HCEC 1CT (cell line): ENCODE measurements at places on chromosomes 4 and X.

DNA sequence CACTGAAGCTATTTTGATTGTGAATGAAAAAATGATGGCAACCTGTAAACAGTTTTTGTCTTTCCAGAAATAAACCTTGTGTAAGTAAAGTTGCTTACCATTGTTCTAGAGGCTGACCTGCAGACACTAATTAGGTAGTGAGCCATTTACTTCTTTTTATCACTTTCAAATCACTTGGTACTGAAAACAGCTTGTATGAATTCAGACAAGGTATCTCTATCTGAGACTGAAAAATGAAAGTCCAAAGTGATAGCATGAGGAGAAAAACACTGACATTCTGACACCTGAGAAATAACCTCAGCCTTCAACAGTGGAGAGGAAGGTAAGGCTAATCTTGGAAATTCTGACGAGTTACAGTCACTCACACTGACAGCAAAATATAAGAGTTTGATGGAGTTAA is 238.8 kb downstream of the GPC3 start:
- no peak for DNase-seq

- DNase-seq: no peak
Measured at GRCh38 chrX:133403984-133404383, 11.3 kb downstream of the GPC4 start.

GRCh38 chr4:168197926-168198325 is 105.6 kb downstream of the ANXA10 start:
- DNase-seq: no peak

GRCh38 chr4:7168106-7168505 is 24.2 kb upstream of the SORCS2 start:
- no peak for DNase-seq

GRCh38 chr4:2183394-2183793 is 58.5 kb downstream of the HAUS3 start:
- DNase-seq: no peak

DNA sequence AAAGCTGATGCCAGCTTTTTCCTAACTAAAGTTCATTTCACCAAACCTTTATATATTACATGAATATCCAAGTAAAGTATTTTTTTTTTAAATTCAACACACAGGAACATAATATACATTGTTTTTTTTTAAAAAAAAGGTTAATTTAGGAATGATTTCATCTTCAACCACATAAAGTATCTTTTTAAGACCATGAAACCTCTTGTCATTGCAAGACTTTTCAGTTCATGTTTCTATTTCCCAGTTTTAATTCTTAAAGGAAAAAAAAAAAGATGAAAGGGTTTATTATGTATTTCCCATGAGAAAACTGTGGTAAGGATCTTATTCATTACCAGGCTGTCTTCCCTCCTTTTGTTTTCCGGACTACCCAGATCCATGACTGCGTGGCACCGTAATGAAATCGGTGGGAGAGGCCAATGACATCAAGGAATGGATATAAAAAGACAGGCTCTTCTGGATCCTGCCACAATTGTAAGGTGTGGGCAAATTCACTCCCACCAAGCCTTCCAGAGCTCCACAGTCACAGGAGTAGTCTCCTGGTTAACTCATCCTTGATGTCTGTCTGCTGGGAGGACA is 84.7 kb upstream of the CBR4 start:
- DNase-seq: no peak

GRCh38 chr4:94595880-94596483 is 144.2 kb downstream of the PDLIM5 start:
- DNase-seq: peak; percentile 19

- no peak for DNase-seq
Measured at GRCh38 chrX:108701633-108702032, 34.7 kb downstream of the IRS4 start.

- DNase-seq: no peak
Measured at GRCh38 chrX:87517571-87518141, at the start of gene KLHL4. Gene KLHL4, plus strand, starts transcription at chrX:87517802. Its CDS starts 92 bp downstream, at chrX:87517894.

GRCh38 chr4:53744446-53745160 is 153.3 kb upstream of the LNX1 start:
- DNase-seq: no peak

DNA sequence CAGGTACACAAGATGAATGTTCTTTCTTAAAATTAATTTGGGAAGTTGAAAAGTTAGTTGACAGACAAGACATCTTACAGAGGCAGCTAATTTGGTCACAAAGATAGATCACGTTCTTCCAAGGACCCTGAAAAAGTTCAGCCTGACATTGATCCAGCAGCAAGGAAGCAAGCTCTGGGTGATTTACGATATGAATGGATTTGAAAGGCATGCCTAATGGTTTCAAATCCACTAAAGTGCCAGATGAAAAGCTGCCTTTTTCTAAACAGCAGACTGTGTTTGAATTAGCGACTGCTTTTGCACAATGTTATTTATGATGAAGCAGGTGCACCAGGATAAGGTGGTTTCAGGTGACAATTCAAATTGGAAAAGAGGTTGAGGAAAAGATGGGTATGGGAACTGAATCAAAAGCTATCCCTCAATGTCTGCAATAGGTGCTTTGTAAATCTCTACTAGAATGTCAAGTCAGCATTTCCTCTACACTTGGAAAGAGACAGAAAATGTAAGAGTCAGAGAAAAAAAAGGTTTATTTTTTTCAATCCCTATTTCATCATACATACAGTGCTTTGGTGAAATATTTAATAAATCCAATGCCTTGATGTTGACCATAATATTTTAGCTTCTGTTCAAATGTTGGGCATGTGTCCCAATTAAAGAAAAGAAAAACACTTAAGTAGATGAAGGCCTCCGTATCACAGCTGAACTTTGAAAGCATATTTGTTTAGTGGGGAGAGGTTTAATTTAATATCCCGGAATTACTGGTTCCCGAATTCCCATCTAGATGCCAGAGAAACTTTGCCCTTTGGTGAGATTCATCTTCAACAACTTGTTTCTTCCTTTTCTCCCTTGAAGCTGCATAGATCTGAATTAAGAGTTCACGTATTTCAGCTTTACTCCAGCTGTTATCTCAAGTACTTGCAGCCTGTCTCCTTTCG is 6.0 kb downstream of the RASGEF1B start:
- no peak for DNase-seq

DNA sequence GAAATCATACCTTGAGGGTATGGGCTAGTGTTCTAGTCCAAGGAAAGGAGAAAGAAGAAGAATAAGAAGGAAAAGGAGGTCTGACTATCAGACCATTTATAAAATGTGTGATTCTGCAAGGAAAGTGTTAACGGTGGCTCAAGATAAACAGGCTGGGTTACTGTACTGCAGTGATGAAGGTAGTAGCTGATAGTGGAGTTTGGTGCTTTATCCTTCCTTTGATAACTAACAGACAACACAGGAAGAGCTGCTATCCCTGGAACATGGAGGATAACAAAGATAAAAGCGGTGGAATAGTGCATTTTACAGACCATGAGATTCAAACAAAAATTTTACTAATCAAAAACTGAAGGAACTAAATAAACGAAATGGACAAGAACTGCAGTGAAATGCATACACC is 2.6 kb downstream of the UNC5C start:
- no peak for DNase-seq

DNA sequence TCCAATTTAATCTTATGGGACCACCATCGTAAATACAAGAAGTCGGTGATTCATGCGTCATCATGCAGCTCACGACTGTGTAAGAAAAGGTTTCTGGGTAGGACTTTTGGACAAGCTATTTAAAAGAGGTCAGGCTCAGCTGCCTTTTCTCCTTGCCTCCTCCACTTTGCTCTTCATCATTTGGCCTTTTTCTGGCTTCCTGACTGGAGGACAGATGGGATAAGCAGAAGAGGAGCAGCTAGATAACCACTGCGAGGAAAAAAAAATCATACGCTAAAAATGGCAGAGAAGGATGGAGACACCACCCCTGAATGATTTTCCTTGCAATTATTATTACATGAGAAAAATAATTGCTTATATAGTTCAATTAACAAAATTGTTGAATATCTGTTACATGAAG is 294.3 kb upstream of the FSTL5 start:
- no peak for DNase-seq

GRCh38 chr4:11201256-11201655 is 227.4 kb downstream of the HS3ST1 start:
- DNase-seq: no peak

- peak; percentile 20 for DNase-seq
Measured at GRCh38 chr4:73836373-73837279, at the start of gene CXCL6. Gene CXCL6, plus strand, starts transcription at chr4:73836678. Its CDS starts 73 bp downstream, at chr4:73836751.

GRCh38 chr4:98930311-98930865 is 1.5 kb upstream of the EIF4E start:
- no peak for DNase-seq

- DNase-seq: no peak
Measured at GRCh38 chr4:8747467-8748235, 124.0 kb downstream of the HMX1 start.

GRCh38 chr4:165398570-165398969 is 19.8 kb downstream of the CPE start:
- peak; percentile 14 for DNase-seq

GRCh38 chr4:188396037-188396436 is 256.8 kb downstream of the TRIML1 start:
- peak; percentile 2 for DNase-seq

DNA sequence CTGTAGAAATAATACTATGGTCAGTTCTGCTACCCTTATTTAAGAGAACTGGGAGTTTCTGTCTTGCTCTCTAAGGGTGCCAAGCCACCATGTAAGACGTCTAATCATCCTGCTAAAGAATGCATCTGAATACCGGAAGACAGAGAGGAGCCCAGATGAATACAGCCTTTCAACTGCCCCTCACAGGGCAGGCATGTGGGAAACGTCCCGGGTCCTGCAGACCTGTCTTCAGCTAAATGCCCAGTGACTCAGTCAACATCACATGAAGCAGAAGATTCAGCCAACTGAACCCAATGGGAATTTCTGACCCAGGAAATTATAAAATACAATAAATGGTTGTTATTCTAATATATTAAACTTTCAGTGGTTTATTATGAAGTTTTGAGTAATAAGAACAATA is 2141.0 kb upstream of the AGA start:
- no peak for DNase-seq

DNA sequence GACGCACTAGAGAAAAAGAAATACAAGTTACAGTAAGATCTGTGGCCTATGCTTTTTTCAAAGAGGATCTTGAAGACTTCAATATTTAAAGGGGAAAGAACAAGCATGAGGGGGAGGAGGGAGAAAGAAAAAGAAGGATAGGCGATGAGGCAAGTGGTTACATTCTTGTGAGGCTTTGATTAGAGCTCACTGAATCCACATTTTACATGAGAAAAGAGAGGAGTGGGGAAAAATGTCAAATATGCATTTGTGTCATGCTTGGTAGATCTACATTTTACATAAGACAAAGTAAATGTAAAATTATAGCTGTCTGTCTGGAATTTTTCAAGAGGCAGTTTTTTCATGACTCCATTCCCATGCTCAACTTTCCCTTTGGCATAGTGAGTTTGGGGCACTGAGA is 965.9 kb downstream of the FSTL5 start:
- no peak for DNase-seq

GRCh38 chr4:4320951-4321714 is 31.1 kb downstream of the ZBTB49 start:
- DNase-seq: no peak

- peak; percentile 18 for DNase-seq
Measured at GRCh38 chr4:108031427-108032083, 41.9 kb downstream of the HADH start.

- no peak for DNase-seq
Measured at GRCh38 chr4:167779864-167780263, 312.5 kb upstream of the ANXA10 start.

DNA sequence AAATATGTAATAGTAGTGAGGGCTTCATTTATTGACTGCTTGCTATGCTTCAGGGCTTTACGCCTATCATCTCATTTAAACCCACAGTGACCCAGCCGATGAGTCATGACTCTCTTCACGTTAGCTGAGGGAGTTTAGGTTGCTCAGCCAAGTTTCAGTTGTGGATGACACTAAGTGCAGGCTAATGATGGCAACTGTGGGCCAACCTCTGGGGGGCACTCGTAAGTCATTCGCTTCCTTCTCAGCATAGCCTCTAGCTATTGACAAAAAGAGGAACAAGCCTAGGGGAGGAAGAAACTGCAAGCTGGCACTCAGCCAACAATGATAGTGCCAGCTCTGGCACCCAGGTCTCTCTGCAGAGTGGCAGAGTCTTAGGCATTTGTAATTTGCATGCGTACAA is 325.0 kb downstream of the ARHGAP10 start:
- DNase-seq: peak; percentile 34

DNA sequence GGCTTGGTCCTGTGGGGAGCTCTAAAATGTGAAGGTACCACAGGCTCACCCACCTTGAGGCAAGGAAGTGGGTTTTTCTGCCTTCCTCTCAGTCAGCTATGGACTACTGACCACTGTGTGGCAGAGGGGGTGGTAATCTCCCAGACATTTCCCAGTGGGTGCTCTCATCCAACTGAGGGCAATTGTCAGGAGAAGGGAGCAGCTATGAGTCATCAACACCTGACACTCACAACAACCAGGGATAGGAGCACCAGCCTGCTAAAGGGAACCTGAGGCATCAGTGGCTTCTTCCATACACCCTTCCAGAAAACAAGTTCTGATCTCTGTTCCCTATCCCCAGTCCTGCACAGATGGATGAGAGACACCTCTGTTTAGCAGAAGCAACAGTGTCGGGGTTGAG is 468.8 kb downstream of the BCOR start:
- DNase-seq: no peak

- no peak for DNase-seq
Measured at GRCh38 chrX:17546356-17546755, 171.4 kb downstream of the NHS start.

GRCh38 chr4:150167054-150167453 is 88.8 kb downstream of the DCLK2 start:
- no peak for DNase-seq

DNA sequence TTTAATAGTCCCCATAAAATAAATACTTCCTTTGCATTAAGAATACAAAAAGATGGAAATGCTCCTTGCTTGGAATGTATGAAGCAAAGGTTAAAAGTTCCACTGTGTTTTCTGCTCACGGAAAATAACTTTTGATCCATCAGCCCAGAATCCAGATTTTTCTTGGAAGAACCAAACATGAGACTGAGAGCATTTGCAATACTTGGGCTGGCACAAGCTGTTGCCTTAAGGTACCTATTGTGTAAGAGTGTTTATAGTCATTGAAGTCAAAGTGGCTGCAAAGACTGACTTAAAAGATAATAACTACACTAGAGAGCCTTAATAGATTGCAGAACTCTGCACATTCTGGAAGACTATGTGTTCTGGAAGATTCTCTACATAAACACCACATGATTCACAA is 281.4 kb downstream of the RAB28 start:
- DNase-seq: no peak
